ENCODE measurements at places on chromosomes 4 and X.
A peak's percentile ranks its signal among the peaks of the same experiment; 100 is the strongest.

GRCh38 chr4:16449406-16449805 is 223.1 kb upstream of the TAPT1 start:
- DNase-seq = no peak

GRCh38 chr4:155578219-155578618 is 88.4 kb upstream of the GUCY1A1 start:
- DNase-seq = no peak

GRCh38 chrX:121260596-121261240 is 213.3 kb downstream of the GLUD2 start:
- no peak for DNase-seq

GRCh38 chr4:159070742-159071141 is 32.1 kb upstream of the RAPGEF2 start:
- no peak for DNase-seq

DNA sequence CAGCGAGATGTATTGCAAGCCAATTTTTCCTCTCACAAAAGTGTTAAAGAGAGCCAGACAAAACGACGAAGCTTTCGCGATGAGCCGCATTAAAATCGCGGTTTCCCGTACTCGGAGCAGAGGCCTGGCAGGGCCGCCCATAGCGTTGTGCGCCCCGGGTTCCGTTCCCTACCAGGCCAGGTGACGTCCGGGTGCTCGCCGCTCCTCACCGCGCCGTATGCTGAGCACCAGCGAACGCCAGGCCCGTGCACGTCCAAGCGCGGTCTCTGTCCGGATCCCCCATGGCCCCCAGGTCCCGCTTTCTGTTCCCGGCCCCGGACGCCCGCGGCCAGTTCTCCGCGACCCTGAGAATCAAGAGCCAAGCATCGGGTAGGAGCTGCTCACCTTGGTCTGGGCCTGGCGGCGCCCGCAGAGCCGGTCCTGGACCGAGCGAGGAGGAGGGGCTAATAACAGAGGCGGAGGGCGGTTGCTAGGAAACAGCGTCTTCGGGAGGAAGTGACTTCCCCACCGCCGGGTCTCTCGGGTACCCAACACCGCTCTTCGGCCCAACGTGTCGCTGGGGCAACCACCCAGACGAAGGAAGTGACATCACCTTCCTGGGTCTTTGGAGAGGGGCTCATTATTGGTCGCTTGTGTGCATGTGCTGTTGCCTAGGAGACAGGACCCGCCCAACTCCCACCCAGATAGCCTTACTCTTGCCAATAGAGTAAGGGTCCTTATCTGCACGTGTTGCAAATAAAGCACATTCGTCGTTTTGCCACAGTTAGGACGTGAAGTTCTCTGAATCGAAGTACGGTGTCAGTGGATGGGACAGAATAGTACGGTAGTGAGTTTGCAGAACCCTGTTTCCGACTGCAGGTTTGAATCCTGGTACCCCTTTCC is at the start of gene MAP9:
TSS of gene MAP9 (minus strand) at position 579 of the 882 bp plus-strand sequence. CDS start 1,115 bp downstream, outside the sequence.
- peak; percentile 80 for DNase-seq

DNA sequence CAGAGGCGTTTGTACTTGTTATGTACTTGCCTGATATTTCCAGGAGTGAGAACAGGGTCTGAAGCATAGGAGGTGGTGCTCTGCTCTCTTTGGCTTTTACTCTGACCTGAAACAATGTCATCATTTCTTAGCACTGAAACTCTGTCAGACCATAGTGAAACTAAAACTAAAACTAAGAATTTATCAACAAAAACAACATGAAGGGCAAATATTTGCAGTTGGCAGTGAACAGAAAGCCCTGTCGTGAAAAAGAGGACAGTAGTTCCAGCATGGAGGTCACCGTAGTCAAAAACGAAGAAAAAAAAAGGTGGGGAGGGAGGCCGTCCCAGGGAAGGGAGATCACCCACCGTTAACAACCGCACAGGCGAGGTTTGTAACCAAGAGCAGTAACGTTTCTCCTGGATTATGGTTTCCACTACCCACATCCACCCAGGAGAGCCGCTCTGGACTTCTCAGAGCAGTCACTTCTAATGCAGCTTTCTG is 97.5 kb downstream of the ANK2 start:
- no peak for DNase-seq

DNA sequence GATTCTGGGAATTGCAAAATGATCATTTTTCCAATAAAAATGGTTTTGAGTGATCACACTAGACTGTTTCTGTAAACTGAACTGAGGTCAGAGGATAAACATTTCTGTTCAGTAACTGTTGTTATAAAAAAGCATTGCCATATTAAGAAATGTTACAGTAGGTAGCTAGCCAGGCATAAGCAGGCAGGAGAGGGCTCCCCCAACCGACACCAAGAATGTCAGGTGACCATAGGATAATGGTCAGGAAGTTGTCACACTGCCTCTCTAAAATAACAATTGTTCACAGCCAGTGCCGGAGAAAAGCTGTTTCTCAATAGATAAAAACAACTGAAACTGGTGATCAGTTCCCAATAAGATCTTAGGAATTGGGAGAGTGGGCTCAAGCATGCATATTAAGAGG is 306.2 kb upstream of the SLIT2 start:
- DNase-seq = no peak

GRCh38 chr4:24639714-24640113 is 55.4 kb upstream of the DHX15 start:
- DNase-seq = no peak

DNA sequence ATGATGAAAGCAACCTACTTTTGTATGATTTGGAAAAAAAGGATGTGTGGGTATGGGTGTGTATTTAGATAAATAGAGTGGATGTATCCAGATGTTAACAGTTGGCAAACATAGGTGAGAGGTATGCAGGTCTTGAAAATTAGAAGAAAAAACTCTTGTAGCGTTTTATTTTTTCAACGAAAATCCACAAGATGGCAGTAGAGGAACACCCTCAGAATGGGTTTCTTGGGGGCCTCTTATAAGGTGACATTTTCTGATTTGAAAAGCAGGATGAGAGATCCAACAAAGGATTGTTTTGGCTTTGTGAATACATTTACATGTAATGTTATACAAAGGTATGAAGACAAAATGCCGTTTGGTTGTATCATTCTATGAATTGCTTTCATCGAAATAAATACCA is 68.3 kb downstream of the FMR1NB start:
- DNase-seq = no peak

- no peak for DNase-seq
Observed at GRCh38 chr4:32645653-32646052, 1925.5 kb downstream of the PCDH7 start.

DNA sequence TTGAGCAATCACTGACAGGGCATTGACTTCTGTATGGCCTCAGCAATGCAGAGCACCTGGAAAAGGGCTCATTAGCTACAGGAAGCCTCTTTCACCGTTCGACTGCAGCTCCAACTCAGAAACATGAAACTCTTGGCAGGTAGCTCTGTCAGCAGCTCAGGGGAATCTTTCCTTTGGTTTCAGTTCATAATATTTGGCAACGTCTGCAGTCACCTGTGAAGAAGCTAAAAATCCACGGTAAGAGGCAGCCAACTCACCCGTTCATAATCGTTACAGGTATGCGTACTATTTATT is 354.9 kb downstream of the CAMK2D start:
- peak; percentile 50 for DNase-seq

- no peak for DNase-seq
Observed at GRCh38 chrX:12986886-12987285, 12.0 kb downstream of the TMSB4X start.

GRCh38 chr4:37864786-37865185 is 26.1 kb upstream of the TBC1D1 start:
- DNase-seq = no peak

- DNase-seq = no peak
Observed at GRCh38 chrX:145630081-145630480, 187.5 kb upstream of the SLITRK2 start.

- DNase-seq = no peak
Observed at GRCh38 chr4:176789955-176790354, 2.8 kb downstream of the VEGFC start.

DNA sequence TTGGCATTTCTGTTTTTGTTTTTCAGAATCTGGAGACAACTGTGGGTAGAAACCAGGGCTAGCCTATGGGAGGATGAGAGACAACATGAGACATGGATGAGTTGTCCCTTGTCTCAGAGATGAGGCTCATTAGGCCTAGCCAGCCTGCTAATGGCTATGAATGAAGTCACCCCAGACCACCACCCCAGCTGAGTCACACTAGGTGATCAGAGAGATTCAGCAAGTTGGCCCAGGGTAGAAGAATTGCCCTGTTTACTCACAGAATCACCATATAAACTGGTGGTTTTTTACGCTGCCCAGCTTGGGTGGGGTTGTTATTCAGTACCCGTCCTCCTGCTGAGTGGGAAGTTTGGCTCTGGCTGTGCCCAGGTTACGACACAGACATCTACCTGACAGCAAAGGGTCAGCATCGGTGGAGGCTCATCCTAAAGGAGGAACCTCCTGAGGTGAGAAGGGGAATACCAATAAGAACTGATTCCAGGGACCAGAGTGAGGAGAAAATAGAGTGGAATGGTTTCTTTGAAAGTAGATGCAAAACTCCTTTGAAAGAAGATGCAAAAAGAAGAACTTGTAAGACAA is 17.2 kb upstream of the ARSJ start:
- DNase-seq = no peak

GRCh38 chr4:71070015-71070414 is 76.6 kb downstream of the DCK start:
- no peak for DNase-seq

DNA sequence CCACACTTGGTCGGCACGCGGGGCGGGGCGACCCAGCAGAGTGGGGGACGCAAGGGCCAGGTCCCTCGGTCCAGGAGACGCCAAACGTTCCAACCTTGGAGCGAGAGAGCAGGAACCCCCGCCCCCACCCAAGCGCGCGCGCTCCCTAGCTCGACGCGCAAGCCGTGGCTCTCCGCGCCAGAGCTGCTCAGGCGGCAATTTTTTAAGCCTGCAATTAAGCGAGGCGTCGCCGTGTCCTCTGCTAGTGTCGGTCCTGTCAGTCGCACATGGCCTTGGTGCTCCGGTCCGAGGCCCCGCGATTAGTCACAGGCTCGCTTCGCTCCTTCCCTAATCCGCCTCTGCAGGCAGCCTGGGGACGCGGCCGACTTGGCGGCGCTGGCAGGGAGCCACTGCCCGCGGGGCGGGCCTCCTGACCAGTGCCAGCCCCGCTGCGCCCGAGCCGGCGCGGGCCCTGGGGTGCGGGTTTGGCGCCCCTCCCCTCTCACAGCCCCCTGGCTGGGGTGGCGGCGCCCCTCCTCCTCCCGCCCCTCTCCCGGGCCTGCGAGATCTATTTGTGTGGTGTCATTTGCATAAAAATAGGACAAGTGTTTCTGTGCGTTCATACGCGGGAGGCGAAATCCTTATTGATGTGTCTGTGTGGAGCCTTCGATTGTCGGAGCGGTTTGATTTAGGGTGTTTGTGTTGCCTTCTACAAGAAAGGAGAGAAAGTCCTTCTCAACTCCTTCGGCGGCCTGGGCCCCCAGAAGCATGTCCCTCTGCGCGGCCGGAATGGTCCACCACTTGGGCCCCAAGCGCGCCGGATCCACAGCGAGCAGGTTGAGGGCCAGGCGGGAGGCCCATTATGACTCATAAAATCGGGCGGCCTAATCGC is 9.8 kb upstream of the BCOR start:
- DNase-seq = no peak

- no peak for DNase-seq
Observed at GRCh38 chrX:119775517-119776238, 15.8 kb downstream of the RPL39 start.

DNA sequence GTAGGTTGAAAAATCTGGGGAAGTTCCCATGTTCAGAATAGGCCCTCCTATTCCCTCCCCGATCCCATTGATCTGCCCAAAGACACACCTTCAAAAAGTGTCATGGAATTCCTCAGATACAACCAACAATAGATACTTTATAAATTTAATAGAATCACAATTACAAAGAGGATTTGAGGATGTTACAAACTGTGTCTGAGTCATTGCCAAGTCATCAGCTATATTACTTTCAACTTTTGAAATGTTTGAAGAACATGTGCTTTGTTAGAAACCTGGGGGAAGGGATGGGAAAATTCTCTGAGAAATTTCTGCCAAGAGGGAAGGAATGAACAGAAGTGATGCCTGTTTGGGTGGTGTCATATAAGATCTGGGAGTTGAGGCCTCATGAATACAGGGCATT is 46.7 kb downstream of the KCNIP4 start:
- no peak for DNase-seq

DNA sequence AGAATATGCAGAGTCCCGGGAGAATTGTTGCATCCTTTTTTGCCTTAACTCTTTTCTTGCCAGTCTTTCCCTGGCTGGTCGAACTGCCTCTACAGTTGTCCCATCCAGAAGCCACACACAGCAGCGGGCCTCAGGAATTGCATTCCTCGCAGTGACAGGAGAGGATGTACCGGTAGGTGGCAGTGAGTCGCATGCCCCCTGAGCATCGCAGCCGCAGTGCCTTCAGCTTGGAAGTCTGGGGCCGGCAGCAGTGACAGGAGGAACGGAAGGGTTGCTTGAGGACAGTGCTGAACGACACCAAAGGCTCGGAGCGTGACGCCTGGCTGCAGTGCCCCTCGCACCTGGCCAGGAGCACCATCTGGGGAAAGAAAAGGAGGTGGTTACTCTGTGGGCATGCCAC is 23.5 kb downstream of the NDP start:
- no peak for DNase-seq

DNA sequence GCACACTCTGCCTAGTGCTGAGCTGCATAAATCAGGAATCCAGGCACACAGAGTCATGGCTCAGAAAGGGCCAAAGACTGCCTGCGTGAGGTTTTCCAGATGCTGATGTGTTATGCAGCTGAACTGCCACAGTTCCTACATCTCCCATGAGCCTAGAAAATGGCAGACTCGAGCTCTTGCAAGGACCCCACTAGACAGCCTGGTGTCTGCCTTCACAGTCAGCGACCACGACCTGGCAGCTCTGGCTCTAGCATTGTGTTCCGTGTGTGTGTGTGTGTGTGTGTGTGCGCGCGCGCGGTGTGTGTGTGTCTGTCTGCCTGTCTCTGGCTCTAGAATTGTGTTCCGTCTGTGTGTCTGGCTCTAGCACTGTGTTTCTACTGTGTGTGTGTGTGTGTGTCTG is 203.6 kb upstream of the AGTR2 start:
- DNase-seq = no peak

GRCh38 chr4:76447393-76447851 is 12.4 kb downstream of the SHROOM3 start:
- DNase-seq = no peak

GRCh38 chr4:25783943-25784342 is 78.8 kb downstream of the SEL1L3 start:
- no peak for DNase-seq

GRCh38 chrX:47838361-47838760 is 1.7 kb downstream of the ZNF81 start:
- no peak for DNase-seq

DNA sequence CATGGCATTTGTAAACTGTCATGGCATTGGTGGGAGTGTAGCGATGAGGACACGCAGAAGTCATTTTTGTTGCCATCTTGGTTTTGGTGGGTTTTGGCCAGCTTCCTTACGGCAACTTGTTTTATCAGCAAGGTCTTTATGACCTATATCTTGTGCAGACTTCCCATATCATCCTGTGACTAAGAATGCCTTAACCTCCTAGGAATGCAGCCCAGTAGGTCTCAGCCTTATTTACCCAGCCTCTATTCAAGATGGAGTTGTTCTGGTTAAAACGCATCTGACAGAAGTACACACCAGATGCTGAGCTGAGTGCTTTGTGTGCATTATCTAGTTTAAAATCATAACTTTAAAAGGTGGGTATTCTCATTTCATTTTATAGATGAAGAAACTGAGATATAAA is 268.8 kb upstream of the GALNT7 start:
- no peak for DNase-seq

- no peak for DNase-seq
Observed at GRCh38 chr4:22428441-22428840, 87.4 kb downstream of the ADGRA3 start.

GRCh38 chr4:40192114-40193015 is 4.5 kb upstream of the RHOH start:
- DNase-seq = no peak
